Endothelial cell of coronary artery (primary cell): ENCODE measurements at places on chromosomes 7 and 10. TPM values are rescaled to one million over a fixed set of nuclear protein-coding genes. Genes with fewer than 3 reads are reported as not detected.

MAT1A gene
- not detected in 2 replicates for total RNA-seq

WASHC2C gene
- total RNA-seq: 35.4 and 40.2 TPM in 2 replicates

SOSTDC1 gene
- total RNA-seq: not detected in 2 replicates

GIMAP6 gene
- total RNA-seq: 73.6 and 150 TPM in 2 replicates

NOS3 gene
- total RNA-seq: 33.9 and 54.8 TPM in 2 replicates

ZCWPW1 gene
- 0.54 and 0.85 TPM in 2 replicates for total RNA-seq

NKX1-2 gene
- not detected in 2 replicates for total RNA-seq

CHAT gene
- total RNA-seq: not detected in 2 replicates

SPAG6 gene
- not detected in 2 replicates for total RNA-seq

ACHE gene
- total RNA-seq: 0.18 and 0.28 TPM in 2 replicates

KNDC1 gene
- total RNA-seq: under 0.01 TPM in 1 of 2 replicates, not detected in the other

FFAR4 gene
- not detected in 2 replicates for total RNA-seq
